Mucosa of descending colon (tissue), 3 donors: ENCODE measurements at places on chromosomes 2 and 18.

GRCh38 chr2:144489315-144489916 lies 30.5 kb downstream of the ZEB2 start:
- no peak for DNase-seq

DNA sequence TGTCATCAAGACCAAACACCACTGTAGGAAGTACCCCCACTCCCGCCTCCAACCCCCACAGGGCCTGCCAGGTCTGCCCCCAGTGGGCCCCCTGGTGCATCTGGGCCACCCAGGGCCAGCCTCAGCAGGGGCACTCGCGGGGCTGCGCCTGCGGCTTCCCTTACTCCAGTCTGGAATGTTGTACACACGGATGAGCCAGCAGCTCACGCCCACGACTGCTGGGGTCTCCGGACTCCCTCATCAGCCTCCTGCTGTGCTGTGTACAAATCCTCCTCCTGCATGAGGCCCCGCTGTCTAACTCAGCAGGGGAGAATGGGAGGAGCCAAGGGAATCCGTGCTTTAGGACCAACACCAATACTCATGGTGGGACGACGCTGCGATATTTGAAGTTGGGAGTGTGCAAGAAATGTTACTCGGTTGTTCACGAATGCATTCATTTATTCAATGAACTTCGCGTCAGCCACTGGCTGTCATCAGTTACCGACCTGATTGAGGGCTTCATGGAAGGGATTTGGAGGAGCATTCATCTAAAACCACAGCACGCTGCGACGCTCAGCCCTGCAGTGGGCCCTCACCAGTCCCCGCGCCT lies 654 bp upstream of the ASB1 start:
- DNase-seq, result peak; percentile 69

GRCh38 chr2:109001201-109001600 lies 12.2 kb upstream of the EDAR start:
- no peak for DNase-seq

DNA sequence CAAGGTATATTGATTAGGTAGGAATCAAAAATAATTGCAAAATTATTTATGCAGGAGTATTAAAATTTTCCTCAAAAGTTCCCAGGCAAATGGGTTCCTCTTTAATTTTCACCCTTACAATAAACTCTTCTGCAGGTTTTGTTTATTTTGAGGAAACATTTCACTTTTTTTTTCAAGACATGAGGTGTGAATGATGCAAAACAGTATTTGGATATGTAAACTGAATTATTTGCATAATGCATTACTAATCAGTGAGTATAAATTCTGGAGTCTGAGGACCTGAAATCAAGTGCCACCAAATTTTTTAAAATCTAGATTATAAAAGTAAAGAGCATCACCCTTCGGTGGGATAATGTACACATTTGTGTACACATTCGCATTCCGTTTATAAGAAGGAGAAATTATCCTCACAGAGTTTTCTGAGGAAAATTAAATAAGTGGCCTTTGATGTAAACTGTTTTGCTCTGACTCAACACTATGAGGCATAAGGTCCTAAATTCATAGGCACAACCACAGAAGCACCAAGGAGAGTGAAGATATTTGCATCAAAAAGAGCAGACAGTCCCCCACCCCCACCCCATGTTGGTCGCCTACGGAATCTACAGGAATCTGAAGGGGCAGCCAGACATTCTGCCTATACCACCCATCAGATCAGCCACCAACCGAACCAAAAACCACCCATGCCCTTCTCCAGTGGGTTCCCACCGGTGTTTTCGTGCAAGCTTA lies 33.1 kb downstream of the BCL11A start:
- DNase-seq, result no peak

DNA sequence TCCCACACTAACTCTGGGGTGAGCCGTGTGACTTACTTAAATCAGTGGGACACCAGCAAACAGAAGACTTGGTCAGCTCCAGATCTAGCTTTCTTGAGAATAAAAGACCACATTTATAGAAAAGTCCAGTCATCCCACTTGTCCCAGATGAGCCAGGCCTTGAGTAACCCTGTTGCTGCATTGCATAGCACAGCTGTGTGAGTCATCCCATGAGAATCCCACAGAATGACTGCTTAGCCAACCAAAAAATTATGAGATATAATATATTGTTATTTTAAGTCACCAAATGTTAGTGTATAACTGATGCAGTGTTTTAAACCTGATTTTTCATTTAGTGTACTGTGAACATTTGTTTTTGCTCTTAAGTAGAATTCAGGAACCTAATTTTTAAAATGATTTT lies 94.2 kb upstream of the FSHR start:
- DNase-seq, result no peak

DNA sequence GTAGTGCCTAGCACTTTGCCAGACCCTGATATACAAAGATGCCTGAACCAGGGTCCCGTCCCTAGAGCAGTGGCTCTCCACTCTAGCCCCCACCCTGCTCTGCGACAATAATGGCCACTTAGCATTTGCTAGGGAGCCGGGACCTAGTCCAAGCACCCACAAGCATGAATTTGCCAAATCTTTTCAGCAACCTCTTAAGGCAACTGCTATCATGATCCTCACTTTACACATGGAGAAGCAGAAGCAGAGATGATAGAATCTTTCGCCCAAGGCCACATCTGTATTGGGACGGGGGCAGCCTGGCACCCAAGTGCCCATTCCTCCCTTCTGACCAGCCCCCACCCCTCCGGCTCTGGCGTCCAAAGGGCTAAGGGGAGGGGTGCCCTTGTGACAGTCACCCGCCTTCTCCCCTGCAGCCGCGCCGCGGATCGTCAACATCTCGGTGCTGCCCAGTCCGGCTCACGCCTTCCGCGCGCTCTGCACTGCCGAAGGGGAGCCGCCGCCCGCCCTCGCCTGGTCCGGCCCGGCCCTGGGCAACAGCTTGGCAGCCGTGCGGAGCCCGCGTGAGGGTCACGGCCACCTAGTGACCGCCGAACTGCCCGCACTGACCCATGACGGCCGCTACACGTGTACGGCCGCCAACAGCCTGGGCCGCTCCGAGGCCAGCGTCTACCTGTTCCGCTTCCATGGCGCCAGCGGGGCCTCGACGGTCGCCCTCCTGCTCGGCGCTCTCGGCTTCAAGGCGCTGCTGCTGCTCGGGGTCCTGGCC lies 13.0 kb downstream of the SIGLEC15 start:
- DNase-seq, result no peak

DNA sequence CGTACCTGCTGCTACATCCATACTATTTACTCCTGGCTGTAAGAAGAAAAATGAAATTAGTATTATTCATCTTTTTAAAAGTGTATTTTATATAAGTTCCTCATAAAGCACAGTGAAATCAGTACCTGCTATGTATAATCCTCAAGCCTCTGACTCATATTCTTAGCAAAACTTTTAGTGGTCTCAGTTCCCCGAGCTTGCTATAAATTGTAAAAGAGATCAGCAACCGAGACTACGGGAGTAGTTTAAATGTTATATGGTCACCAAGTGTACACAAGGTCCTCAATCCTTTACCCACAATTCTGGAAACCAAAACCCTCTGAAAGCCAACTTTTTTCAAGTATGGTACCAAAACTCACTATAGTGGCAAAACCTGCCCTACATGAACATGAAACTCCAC lies 24.2 kb downstream of the PRPF40A start:
- no peak for DNase-seq

GRCh38 chr2:29166242-29167039 lies 51.2 kb downstream of the CLIP4 start:
- no peak for DNase-seq

- DNase-seq, result peak; percentile 73
These were observed 1.1 kb upstream of the SATB2 start for GRCh38 chr2:199458806-199459285.

DNA sequence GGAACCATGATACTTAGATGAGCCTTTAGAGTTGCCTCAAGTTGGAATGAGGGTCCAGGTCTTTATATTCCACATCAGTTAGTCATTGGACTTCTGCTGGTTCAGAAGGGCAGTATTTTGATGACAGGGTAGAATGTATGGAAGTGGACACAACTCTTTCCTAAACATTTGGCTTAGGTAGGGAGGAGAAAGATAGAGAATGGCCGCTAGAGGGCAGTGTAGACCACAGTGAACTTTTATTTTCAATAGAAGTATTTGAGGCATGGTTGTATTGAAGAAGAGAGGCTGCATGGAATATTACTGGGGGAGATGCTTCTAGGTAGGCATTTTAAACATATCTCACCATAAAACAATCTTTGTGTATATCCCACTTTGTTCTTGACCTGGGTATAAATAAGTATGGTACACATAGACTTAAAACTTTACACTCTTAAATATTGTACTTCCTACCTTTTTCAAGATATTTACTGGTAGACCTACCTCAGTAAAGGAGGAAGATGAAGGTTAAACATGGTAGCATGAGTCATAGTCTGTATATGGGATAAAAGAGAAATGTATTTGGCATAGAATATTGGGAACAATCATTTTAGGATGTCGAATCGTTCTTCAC lies 497.6 kb upstream of the FAM98A start:
- DNase-seq, result no peak

DNA sequence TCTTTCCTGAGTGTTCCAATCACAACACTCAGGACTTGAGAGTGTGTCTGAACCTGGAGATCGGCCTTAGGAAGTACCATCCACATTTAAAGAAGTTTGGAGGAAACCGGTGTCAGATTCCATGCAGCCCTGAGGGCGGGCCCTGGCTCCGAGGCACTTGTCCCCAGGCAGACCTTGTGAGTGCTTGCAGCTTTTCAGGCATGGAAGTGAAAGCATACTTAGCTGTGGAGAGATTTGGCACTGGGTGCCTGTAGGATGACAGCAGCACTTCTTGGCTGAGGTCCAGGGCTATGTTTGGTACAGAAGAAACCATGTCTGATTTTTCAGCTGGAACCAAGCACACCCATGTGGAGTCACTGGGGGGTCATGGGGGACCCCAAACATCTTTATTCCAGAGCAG lies 230.8 kb downstream of the SEPTIN10 start:
- no peak for DNase-seq

DNA sequence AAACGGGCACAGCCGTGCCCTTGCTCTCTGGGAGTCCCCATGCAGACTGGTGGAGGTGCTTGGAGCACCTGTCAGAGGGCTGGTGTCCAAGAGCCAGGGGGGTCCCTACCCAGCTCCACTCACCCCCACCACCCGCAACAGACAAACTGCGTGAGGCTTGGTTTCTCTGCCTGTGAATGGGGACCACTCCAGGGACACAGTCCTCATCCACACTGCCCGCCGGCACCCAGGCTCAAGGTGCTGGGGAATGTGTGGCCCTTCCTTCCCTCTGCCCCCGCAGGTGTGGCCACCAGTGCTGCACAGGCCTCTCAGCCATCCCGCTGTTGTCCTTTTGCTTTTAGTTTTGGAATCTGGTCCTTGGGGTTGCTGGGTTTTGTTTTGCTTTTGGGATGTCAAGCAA lies 136.5 kb upstream of the ZNF236 start:
- DNase-seq, result no peak
